ENCODE measurements at places on chromosomes 2 and 18.

GRCh38 chr2:219058541-219059374 is 2.0 kb downstream of the IHH start:
- H3K4me3 ChIP-seq: no peak overlapping the region
- peaks cover 51% of the 10 kb centered on the region for H3K27me3 ChIP-seq
- peaks cover 7% of the 10 kb centered on the region for H3K4me1 ChIP-seq
- no peak overlapping the region for H3K27ac ChIP-seq

DNA sequence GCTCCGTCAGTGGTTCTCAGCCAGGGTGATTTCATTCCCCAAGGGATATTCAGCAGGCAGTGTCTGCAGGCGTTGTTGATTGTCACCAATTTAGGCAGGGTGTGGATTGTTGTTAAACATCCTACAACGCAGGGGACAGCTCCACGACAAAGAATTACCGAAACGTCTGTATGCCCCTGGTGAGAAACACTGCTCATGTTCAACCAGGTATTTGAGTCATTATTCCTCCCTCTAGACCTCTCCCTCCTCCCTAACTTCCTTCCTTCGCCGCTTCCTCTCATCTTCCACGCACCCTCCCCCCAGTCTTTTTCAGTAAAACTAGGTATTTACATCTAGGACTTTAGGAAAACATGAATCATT is 50.8 kb downstream of the NCK2 start:
- peaks cover 2% of the 10 kb centered on the region for H3K36me3 ChIP-seq
- H3K27me3 ChIP-seq: no peaks in the 10 kb centered on the region
- H3K27ac ChIP-seq: no peak overlapping the region
- peaks cover 59% of the 10 kb centered on the region for H3K4me1 ChIP-seq
- DNase-seq: no peak
- peak overlapping the region; percentile 30 for H3K4me3 ChIP-seq

GRCh38 chr2:15313657-15314056 is 247.5 kb downstream of the NBAS start:
- peaks cover 10% of the 10 kb centered on the region for H3K4me1 ChIP-seq
- DNase-seq: no peak
- no peak overlapping the region for H3K4me3 ChIP-seq
- H3K27me3 ChIP-seq: no peaks in the 10 kb centered on the region
- no peak overlapping the region for H3K27ac ChIP-seq
- H3K36me3 ChIP-seq: peaks cover 31% of the 10 kb centered on the region

DNA sequence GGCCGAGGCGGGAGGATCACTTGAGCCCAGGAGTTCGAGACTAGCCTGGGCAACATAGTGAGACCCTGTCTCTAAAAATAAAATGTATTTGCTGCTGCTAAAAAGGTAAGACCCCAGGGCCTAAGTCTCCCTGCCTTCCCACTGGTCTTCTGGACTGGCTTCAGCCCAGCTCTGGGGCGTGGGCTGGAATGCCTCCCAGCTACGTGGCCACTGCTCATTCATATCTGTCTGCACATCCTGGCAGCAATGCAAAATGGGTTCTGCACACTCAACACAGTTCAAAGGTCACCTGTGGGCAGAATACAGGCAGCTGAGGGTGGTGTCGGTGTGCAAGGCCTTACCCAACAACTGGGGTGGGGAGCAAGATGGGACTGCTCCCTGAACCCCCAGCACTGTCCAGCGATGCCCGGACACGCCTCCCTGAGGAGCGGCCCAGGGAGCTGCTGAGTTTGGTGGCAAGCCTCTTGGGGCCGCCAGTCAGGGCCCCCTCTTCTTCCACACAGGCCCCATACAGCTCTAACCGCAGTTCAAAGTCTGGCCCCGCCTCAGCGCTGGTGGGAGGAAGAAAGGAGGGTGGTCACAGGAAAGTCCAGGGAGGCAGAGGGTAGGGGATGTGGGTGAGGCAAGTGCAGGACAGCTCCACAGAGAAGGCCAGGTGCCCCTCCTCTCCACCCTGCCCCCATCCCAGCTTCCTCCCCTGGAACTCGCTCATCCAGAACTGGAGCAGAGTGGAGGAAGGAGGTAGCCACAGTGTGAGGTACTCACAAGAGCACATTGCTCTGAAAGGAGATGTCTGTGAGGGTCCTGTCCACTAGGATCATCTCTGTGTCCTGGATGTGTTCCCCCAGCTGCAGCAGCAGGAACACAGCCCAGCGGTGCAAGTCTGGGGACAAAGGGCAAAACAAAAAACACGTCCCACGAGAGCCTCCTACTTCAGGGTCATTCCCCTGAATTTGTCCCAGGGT is 8.2 kb downstream of the WDR54 start:
- no peaks in the 10 kb centered on the region for H3K27me3 ChIP-seq
- no peak overlapping the region for H3K4me3 ChIP-seq
- no peak for DNase-seq
- H3K36me3 ChIP-seq: peaks cover 29% of the 10 kb centered on the region

DNA sequence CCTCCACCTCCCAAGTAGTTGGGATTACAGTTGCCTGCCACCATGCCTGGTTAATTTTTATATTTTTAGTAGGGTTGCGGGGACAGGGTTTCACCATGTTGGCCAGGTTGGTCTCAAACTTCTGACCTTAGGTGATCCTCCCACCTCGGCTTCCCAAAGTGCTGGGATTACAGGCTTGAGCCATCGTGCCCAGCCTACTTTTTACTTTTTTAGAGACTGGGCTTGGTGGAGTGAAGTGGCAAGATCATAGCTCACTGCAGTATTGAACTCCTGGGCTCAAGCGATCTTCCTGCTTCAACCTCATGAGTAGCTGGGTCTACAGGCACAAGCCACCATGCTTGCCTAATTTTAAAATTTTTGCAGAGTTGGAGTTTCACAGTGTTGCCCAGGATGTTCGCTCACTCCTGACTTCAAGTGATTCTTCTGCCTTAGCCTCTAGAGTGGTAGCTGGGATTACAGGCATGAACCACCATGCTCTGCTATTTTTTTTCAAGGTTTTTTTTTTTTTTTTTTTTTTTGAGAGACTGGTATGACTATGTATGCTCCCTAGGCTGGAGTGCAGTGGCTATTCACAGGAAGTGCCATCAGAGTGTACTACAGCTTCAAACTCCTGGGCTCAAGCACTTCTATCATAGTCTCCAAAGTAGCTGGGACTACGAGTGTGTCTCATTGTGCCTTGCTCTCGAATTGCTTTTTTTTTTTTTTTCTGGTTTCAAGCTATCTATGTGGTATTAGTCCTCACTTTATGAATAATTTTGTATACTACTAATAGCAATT is 11.9 kb downstream of the MSH2 start:
- H3K27me3 ChIP-seq: no peaks in the 10 kb centered on the region
- DNase-seq: peak; percentile 25
- H3K36me3 ChIP-seq: peaks cover 4% of the 10 kb centered on the region
- no peak overlapping the region for H3K27ac ChIP-seq

DNA sequence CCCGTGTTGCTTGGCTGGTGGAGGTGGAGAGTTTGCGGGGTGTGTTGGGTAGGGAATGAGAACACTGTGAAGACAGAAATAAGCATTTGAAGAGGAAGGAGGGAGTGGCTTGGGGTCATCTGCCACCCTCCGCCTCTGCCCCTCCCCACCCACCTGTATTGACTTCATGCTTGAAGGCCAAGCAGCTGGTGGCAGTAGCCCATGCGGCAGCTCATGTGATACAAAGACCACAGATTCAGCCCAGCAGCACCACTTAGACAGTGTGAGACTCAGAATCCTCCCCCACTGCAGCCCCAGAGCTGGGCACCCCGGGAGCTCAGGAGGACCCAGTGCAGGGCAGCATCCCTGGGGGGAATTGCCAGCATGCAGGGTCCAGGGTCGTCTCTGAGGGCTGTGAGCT is 15.4 kb downstream of the NPPC start:
- H3K27ac ChIP-seq: no peak overlapping the region
- H3K4me1 ChIP-seq: no peaks in the 10 kb centered on the region
- no peak overlapping the region for H3K4me3 ChIP-seq
- H3K27me3 ChIP-seq: peaks cover 27% of the 10 kb centered on the region
- DNase-seq: no peak

DNA sequence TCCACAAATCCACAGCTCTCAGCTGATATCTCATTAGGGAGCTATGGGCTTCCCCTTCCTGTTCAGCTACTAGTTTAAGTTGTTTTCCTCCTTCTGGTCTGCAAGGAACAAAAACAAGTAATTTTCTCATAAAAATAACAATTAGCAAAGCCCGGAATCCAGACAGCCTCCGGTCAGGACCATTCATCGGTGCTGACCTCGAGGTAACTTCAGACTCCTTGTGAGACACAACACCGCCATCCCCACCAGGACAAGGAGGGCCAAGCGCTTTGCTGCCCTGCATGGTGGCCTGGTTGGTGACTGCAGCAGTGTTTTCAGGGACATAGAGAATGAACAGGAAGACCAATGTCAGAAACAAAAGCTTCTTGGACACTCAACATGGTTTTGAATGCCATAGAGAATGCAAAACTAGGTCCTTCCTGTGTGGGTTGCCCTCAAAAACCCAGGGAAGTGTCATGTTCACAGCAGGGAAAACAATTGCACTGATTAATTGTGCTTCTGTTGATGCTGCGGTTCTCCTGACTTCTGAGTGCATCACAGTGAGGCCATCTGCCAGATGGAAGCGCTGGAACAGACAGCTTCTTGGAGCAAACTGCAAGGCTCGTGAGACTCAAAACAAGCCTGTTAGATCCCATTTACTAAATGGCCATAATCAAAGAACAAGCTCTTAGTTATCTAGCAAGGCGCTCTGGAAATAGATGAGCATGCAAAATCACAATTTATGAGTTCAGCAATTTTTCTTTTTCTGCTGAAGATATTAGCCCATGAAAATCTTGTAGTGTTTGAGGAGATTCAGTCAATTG is 77.1 kb downstream of the HS1BP3 start:
- H3K4me1 ChIP-seq: peaks cover 39% of the 10 kb centered on the region
- H3K4me3 ChIP-seq: no peak overlapping the region
- no peak overlapping the region for H3K27ac ChIP-seq
- no peaks in the 10 kb centered on the region for H3K27me3 ChIP-seq
- no peak for DNase-seq
- H3K36me3 ChIP-seq: no peaks in the 10 kb centered on the region

- no peaks in the 10 kb centered on the region for H3K27me3 ChIP-seq
- H3K27ac ChIP-seq: peak overlapping the region; percentile 75
- H3K4me3 ChIP-seq: no peak overlapping the region
- no peak for DNase-seq
- H3K36me3 ChIP-seq: no peaks in the 10 kb centered on the region
These were observed 860.4 kb upstream of the CRIM1 start for GRCh38 chr2:35495182-35495581.

- no peak overlapping the region for H3K4me3 ChIP-seq
- no peaks in the 10 kb centered on the region for H3K27me3 ChIP-seq
- H3K4me1 ChIP-seq: no peaks in the 10 kb centered on the region
- H3K27ac ChIP-seq: no peak overlapping the region
These were observed 46.4 kb downstream of the HEATR5B start for GRCh38 chr2:37037771-37038170.

GRCh38 chr2:144459937-144460336 is 60.0 kb downstream of the ZEB2 start:
- peaks cover 3% of the 10 kb centered on the region for H3K36me3 ChIP-seq
- H3K27ac ChIP-seq: peak overlapping the region; percentile 45
- H3K4me1 ChIP-seq: peaks cover 72% of the 10 kb centered on the region
- no peaks in the 10 kb centered on the region for H3K27me3 ChIP-seq
- H3K4me3 ChIP-seq: no peak overlapping the region

- no peak for DNase-seq
- peak overlapping the region; percentile 92 for H3K27ac ChIP-seq
- no peaks in the 10 kb centered on the region for H3K27me3 ChIP-seq
- H3K36me3 ChIP-seq: no peaks in the 10 kb centered on the region
These were observed 5.2 kb upstream of the GPD2 start for GRCh38 chr2:156430980-156431358.

DNA sequence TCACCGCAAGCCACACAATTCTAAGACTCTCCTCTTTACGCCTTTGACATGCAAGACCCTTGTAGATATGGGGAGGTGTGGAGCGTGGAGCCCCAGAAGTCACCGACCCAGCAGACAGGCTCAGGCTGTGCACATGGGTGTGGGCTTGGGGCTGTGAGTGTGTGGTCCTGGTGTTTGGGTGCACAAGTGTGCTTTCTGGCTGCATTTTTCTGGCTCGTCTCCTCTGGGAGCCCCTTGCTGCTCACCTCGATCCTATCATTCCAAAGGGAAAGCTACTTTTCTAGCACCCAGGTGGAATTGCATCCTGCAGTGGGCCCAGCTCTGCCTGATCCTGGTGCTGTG is 143.0 kb downstream of the ACOXL start:
- no peak for DNase-seq
- H3K27me3 ChIP-seq: peaks cover 28% of the 10 kb centered on the region
- H3K4me3 ChIP-seq: no peak overlapping the region
- H3K36me3 ChIP-seq: no peaks in the 10 kb centered on the region
- no peak overlapping the region for H3K27ac ChIP-seq

DNA sequence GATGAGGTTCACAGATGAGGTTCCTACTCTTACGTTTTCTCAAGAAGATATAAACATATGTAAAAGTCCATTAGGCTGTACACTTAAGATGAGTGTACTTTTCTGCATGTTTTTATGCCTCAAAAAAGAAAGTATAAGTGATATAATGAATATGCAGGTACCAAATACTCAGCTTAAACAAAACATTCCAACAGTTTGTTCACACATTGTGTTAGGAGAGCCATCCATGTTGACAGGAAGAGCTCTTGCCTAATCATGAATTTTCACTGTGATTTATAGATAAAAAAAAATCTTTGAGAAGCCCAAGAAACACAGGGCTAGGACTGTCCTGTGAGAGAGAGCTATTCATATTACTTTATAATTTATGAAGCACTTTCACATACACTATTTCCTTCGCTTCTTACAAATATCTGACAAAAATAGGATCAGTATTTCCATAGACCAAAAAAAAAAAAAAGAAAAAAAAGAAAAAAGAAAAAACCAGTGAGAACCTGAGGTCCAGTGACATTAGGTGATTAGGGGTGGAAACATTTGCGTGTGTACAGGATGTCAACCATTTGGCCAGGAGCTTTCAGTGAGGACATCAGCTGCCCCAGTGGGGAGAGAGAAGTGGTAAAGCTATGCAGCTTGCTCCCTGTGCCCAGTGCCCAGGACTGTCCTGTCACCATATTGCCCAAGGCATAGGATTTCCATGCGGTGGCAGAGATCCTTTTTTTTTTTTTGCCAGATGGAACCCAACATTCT is 38.7 kb downstream of the BUB1 start:
- H3K4me1 ChIP-seq: peaks cover 2% of the 10 kb centered on the region
- no peak overlapping the region for H3K27ac ChIP-seq
- no peak for DNase-seq
- no peak overlapping the region for H3K4me3 ChIP-seq
- H3K27me3 ChIP-seq: no peaks in the 10 kb centered on the region

DNA sequence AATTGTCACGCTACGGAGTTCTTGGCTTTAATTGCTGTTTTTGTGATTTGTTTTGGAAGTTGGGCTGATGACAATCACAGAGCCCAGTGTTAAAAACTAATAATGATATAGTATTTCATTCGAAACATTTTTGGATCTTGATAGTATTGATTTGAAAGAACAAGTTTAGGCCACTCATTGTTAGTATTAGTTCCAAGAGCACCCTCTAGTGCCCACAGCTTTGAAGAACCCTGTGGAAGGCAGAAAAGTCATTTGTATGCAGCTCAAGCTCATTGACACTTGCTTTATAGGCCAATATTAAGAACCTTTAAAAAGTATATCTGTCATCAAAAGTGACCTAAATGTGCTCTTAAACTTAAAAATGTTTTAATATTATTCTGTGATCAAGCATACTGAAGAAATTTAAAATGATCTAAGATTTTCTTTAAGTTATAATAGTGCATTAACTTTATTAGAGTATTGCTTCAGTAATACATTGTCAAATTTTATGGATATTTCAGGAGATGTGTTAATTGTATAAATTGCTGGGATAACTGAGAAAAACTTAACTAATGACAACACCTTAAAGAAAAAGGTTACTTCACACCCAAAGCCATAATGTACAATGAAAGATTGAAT is 191.0 kb downstream of the GRB14 start:
- H3K27me3 ChIP-seq: no peaks in the 10 kb centered on the region
- DNase-seq: no peak
- no peak overlapping the region for H3K4me3 ChIP-seq
- H3K4me1 ChIP-seq: peaks cover 29% of the 10 kb centered on the region
- no peaks in the 10 kb centered on the region for H3K36me3 ChIP-seq
